ENCODE measurements at places on chromosomes 7 and 10.

DNA sequence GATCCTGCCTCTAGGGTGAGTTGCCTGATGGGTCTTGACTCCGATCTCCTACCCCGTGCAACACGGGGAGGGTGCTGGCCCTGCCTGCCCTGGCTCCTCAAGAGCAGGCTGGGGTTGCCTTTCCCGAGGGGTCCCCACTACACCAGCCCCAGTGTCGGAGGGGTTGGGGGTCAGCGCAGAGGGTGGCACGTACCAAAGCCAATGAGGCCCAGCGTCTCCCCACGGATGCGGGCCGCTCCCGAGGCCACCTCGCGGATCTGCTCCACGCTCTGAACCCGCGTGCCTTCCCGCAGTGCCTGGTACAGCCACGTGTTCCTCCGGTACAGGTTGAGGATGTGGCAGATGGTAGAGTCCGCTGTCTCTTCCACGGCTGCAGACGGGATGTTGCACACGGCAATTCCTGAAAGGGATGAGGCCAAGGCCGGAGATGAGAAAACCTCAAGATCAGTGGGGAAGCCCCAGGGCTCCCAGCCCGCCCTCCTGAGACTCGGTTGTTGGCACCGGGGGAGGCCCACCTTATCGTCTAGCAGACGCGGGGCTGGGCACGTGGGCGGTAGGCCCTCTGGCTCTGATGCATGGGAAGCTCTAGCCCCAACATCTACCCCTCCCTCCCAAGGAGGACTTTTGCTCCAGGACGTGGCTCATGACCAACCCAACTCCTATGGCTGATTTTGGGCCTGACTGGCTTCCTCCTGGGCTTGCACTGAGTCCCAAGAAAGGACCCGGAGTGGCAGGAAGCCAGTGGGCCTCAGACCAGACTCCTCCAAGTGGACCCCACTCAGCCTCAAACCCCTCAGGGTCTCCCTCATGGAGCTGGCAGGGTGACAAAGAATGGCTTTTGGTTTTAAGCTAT lies 56.1 kb downstream of the ZRANB1 start:
- DNase-seq, result no peak

DNA sequence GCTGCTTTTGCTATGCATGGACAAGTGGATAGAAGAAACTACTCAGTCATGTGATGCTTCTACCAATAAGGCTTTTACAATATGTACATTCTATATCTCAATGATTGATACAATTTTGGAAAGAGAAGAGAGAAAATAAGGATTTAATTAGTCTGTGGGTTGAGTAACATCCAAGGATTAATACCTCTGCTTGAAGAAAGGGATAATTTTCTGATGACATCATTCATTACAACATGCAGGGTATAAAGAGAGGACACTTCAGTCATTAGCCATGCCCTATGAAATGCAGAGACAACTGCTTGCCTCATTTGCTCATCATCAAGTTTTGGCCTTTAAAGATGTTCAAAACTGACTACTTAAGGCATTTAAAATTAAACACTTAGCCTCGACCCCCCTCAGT lies 237.3 kb downstream of the AHR start:
- DNase-seq, result no peak

- no peak for DNase-seq
These were observed 60.6 kb upstream of the INPP5A start for GRCh38 chr10:132477066-132477397.

GRCh38 chr7:107173691-107174406 lies 5.0 kb downstream of the HBP1 start:
- DNase-seq, result no peak

- DNase-seq, result no peak
These were observed 2.0 kb downstream of the CLEC5A start for GRCh38 chr7:141944811-141945210.

- DNase-seq, result no peak
These were observed 67.2 kb upstream of the FAM204A start for GRCh38 chr10:118409295-118409694.

All from smooth muscle cell of the brain vasculature (primary cell).